ENCODE measurements at places on chromosomes 13 and 19.

DNA sequence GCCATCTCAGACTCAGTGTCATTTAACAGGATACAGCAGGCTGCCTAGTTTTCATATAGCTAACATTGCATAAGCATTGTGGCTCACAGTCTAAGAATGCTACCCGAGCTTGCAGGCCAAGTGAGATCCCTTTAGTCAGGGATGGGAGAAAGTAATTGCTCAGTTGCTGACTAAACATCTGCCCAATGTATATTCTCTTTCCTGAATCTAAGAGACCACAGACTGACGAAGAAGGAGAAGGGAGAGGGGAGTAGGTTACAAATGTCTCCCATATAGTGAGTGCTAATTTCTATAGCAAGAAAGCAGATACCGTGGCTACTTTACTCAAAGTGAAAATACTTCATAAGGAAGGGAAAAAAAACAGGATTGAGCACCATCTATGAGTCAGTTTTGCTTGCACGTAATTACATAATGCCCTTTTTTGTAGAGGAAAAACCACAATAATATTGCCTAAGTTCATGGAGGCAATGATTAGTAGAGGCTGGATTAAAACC, 453.9 kb downstream of the COG6 start:
- no peak for DNase-seq

DNA sequence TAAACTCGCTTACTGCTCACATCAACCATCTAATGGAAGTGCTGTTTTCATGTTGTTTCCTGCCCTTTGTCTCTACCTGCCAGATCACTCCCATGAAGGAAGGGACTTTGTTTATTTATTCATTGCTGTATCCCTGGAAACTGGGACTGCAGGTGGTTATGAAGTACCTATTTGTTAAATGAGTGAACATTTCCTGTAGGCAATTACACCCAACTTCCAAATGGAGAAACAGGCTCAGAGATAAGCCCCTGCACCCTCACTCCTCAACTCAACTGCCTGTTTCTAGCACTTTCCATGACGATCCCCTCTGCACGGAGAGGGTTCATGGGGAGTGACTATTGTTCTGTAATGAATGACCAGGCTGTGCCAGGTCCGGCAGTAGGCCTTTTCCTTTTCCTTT, 1.9 kb upstream of the SELENOW start:
- DNase-seq = peak; percentile 84

DNA sequence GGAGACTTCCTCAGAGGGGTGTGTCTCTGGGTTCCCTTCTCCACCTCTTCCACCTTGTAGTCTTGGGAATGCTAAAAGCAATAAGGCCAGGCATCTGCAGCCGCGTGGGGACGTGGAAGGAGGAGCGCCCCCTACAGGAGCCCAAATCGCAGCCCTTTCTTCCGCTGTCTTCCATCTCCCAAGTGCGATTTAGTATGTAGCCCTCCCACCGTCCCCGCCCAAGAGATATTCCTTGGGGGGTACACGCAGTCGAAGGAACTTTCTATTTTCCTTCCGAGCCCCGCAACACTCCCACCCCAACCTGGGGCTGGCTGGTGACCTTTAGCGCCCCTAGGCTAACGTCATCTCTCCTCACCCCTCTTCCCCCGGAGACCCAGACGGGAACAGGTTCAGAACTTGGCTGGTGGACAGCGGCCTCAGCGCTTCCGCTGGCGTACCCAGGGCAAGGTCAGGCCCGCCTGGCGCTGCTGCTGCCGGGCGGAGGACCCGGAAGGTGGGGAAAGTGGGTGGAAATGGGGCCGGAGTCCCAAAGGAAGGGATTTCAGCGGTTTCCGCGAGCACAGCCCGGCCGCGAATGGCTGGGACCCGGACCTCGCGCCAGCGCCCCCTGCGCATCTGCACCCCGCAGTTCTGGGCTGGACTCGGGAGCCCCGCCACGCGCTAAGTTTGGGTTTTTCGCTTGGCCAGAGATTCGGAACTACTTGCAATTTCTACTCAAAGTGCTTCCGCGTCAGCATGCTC, 2.1 kb upstream of the PCDH8 start:
- DNase-seq = peak; percentile 93

- no peak for DNase-seq
These were observed 1459.5 kb upstream of the SPRY2 start for GRCh38 chr13:81800433-81800832.

DNA sequence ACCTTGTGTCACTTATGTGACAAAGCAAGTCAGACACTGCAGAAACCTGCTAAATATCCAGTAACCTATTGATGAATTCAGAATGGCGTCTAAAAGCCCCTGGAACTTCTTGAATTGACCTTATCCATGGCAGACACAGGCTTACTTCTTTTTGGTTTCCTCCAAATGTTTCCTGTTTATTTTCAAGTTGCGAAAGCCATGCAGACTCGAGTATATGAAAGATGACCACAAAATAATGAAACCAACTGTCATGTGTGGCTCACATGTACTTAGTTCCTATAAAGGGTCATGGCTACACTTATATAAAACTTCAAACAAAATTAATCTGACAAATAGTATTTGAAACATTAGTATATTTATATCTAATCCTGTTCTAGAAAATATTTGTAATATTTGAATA, 113.1 kb upstream of the FNDC3A start:
- DNase-seq = no peak

GRCh38 chr19:19650331-19650730, 6.9 kb upstream of the GMIP start:
- DNase-seq = no peak

DNA sequence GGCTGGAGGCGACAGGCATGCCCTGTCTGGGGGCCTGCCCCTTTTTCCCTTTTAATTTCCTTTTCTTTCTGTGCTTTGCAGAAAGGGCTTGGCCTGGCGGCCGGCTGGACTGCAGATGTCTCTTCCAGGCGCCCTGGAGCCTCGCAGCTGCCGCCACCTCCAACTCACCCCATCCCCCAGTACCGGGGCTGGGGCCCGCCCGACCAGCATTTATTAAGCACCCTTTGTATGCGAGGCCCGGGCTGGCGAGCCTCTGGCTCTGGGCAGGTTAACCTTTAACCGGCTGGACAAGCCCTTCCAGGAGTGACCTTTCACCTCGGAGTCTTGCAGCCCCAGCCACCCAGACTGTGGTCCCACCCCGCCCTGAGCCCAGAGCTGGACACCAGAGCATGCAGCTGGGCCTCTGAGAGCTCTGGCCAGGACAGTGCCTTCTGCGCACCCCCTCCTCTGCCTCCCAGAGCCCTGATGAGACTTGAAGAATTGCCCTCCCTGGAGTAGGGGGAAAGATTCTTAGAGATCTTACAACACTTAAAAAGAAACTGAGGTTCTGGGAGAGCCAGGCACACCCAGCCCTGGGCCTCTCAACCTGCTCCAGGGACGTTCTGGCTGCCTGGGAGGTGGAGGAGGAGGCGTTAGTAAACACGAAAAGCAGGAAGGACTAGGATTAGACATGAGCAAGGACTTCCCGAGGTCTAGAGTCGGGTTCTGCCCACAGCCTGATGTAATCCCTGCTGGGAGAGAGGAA, 1.1 kb upstream of the NR2F6 start:
- peak; percentile 83 for DNase-seq

DNA sequence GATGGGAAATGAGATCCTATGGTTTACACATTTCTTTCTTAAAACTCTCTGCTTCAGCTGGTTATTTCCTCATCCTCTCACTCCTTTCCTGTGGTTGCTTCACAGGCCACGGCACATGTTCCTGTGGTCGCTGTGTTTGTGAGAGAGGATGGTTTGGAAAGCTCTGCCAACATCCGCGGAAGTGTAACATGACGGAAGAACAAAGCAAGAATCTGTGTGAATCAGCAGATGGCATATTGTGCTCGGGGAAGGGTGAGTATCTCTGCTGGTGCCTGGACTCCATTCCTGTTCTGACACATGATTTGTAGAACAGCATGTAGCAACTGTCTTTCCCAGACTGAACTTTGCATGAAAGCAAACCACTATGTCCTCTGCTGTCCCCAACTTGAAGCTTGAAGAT, 254.2 kb downstream of the ITGBL1 start:
- DNase-seq = peak; percentile 84

DNA sequence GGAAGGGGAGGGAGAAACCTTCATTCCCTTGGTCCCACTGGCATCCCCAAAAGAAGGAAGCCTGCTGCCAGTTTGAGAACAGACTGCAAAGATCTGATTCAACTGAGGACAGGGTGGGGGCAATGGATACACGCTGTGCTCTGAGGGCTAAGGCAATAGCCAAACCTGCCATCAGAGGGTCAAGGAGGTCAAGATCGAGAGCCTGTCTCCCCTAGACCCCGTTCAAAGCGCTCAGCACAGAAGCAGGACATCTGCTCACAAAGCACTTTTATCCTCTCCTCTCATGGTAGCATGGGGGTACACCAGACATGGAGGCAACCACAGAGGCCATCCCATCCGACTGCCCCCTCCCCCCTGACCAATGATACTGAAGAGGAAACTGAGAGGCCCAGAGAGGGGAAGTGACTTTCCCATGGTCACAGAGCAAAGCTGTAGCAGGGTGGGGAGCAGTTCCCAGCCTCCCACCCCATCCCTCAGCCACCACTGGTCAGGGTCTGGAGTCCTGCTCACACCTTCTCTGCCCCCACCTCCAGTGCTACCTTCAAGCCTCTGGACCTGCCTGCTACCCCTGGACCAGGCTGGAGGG, 11.1 kb downstream of the POU2F2 start:
- no peak for DNase-seq

DNA sequence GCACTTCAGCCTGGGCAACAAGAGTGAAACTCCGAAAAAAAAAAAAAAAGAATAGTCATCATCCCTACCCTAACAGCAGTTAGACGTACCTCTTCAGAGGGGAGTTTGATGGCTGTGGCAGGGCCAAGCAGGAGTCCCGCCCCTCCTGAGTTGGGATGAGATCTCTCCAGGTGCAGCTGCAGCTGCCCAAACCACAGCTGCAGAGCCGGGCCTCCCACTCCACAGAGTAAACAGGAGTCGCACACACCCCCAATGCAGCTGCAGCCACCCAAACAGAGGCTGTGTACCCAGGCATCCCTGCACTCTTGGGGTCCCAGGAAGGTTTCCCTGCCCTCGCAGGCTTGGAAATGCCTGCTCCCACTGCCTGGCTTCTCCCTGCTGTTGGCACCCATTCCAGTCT, 17.4 kb upstream of the MLLT1 start:
- DNase-seq = no peak

- DNase-seq = no peak
These were observed 1726.0 kb downstream of the EFNB2 start for GRCh38 chr13:104809483-104809882.

GRCh38 chr13:29758531-29759114, 91.8 kb downstream of the UBL3 start:
- DNase-seq = no peak

DNA sequence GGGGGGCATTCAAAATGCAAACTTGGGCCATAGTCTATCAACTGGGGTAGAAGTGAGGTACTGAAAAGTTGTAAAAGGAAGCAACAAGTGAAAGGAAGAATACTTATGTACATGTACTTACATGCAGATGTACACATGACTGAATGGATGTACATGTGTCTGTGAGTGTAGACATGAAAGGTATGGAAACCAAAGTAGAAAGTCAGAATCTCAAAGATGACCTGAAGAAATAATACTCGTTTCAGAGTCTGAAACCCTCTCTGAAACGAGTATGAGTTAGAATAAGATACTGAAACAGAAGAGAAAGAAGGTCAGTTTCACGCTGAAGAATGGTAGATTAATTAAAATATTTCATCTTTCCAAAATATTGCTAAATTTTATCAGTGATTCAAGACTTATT, 13.9 kb downstream of the DZIP1 start:
- DNase-seq = no peak

- no peak for DNase-seq
These were observed 403.8 kb upstream of the PRR20A start for GRCh38 chr13:56736966-56737365.

GRCh38 chr19:11324079-11324661, 15.3 kb downstream of the RAB3D start:
- peak; percentile 96 for DNase-seq

DNA sequence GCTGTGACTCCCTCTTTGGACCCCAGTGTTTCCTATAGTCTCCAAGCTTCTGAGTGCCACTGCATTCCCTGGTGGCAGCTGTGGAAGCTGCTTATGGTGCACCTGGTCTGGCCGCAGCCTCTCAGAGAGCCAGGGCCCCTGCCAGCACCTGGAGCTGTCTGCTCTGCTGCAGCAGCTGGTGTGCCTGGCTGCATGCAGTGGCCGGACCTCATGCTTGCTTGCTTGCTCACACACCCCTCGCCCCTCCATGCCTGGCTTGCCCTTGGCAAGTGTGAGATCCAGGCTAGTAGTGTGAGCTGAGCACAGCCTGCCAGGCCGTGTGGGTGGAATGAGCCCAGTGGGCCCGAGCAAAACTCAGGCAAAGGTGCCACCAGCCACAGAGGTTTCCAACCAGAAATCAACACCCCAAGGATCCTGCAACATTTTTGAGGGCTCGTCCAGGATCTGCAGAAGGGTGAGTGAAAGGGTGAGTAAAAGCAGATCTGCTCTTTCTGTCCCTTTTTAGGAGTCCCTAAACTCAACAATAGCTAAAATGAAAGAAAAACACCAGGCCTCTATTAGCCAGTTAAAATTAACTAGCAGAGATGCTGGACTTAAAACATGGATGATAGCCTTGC, 7.6 kb upstream of the MLLT1 start:
- DNase-seq = no peak

DNA sequence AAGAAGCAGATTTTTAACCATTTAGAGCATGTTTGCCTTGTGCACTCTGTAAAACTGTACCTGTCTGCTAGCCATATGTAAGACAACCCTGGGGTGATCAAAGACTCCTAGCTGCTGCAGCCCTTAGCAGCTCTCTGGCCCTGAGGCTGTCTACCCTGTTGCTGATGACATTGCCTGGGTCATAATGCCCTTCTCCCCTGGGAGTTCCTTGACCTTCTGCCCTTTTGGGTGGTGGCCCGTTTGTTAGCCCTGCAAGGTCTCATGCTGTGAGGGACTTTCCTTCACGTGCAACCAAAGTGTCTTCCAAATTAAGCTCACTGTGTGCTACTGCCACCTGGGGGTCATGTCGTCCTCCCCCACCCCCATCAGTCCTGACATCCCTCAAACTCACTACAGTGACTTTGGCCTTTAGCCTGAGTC, 7.4 kb downstream of the GPC6 start:
- peak; percentile 71 for DNase-seq

DNA sequence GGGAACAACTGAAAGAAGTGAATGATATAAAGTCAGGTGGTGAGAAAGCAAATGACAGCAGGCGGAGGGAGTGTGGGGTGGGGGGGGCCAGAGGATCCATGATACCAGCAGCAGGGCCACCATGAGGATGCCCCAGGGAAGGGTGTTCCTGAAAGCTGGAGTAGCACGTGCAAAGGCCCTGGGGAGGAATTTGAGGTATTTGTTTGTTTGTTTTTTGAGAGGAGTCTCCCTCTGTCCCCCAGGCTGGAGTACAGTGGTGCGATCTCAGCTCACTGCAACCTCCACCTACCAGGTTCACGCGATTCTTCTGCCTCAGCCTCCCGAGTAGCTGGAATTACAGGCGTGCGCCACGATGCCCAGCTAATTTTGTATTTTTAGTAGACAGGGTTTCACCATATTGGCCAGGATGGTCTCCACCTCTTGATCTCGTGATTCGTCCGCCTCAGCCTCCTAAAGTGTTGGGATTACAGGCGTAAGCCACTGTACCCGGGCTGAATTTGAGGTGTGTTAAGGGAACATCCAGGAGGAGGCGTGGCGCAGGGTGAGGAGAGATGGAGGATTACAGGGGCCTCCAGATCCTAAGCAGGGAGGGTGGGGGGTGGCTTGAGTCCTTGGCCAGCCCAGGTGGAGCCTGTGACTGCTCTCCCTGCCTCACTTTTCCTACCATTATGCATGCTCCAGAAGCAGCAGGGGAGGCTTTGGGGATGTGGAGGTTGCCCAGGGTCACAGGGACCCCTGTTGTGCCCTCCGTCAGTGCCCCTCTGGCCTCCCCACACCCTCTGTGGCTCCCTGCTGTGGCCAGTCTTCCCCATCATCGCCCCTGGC, 12.4 kb upstream of the JUND start:
- DNase-seq = peak; percentile 39

Data from NCI-H69 (cell line).